Stimulated activated CD8-positive, alpha-beta memory T cell treated with anti-CD3 and anti-CD28 coated beads, Interleukin-2, amount 100 ng/mL, for 48 hours (primary cell): ENCODE measurements at places on chromosomes 1 and 21.

GRCh38 chr1:244598611-244599010, 54.3 kb upstream of the DESI2 start:
- DNase-seq: no peak

GRCh38 chr21:36487641-36488307, 7.9 kb upstream of the CLDN14 start:
- no peak for DNase-seq

DNA sequence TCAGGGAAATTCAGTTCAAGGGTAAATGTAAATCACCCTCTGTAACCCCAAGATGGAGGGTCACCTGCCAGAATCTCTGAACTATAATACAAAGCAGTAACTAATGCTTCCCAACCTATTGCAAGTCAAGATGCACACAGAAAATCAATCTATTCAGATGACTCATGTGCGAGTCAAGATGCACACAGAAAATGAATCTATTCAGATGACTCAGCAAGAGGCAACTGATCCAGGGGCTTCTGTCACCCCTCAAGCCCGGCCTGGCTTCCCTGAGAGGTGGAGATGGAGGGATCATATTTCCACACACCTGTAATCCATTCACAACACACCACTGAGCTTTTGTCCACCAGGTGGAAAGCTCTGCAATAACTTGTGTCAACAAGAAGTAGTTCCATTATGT, 17.4 kb upstream of the HIVEP3 start:
- no peak for DNase-seq

GRCh38 chr1:224172229-224172628, 10.8 kb upstream of the DEGS1 start:
- DNase-seq: no peak

GRCh38 chr1:27405074-27405473, 12.7 kb downstream of the GPR3 start:
- no peak for DNase-seq

DNA sequence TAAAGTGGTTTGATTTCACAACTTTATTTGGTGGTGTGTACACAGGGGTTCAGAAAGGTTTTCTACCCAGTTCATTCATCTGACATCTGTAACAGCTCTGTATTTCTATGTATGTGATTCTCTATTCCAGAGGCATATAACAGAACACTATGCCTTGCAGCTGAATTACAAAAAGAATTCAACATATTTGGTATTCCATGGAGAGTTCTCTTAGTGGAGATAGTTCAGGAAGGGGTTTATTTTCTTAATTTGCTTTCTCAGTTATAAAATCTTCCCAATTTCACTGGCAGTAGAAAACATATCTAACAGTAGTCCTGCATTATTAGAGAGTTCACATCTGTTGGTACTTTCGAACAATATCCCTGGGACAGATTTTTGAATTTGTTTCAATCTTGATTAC, 207.9 kb upstream of the LYPLAL1 start:
- no peak for DNase-seq

GRCh38 chr21:36396971-36397370, 11.8 kb downstream of the CHAF1B start:
- no peak for DNase-seq

DNA sequence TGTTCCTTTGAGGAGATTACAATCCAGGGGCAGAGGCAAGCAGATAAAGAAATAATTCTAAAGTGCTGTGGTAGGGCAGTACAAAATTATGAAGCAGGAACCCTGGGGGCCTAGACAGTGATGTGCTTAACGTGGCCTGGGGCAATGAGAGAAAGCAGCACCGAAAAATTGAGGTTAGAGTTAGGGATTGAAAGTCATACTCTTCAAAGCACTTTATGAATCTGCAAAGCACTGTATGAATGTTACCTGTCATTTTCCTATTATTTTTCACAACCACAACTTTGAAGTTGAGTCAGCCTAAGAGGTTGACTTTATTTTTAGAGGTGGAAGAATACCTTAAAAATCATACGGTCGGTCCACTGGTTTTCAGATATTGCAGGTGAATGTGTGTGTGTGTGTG, 183.4 kb upstream of the NFIA start:
- DNase-seq: peak; percentile 3

DNA sequence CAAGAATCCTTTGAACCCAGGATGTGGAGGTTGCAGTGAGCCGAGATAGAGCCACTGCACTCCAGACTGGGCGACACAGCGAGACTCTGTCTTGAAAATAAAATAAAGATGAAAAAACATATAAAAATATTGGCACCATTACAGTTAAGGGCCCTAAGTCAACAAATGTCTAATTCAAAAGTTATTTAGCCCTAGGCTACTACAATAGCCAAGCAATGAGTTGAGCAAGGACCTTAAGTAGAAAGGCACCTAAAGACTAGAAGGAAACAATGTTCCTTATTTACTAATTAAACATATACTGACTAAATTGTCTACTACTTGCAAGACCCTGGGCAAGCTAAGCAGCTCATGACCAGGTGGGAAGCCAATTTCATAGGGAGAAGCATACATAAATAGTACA, 4.1 kb downstream of the PIK3R3 start:
- DNase-seq: no peak

DNA sequence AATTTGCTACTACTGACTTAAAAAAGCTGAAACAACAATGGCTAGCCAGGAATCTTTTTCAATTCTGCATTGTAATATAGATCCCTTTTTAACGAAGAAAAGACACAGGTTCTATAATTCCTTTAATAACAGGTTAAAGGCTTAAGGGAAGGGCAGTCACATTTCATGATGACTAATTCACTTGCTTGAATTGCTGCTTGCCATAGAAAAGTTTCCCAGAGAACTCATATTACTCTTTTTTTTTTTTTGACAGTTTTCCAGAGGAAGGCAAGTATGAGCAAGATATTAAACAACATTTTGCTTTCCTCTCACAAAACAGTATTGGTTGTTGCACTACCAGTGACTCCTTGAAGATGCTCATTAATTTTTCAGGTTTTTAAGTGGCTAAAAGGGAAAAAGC, 60.9 kb downstream of the IL23R start:
- DNase-seq: no peak

DNA sequence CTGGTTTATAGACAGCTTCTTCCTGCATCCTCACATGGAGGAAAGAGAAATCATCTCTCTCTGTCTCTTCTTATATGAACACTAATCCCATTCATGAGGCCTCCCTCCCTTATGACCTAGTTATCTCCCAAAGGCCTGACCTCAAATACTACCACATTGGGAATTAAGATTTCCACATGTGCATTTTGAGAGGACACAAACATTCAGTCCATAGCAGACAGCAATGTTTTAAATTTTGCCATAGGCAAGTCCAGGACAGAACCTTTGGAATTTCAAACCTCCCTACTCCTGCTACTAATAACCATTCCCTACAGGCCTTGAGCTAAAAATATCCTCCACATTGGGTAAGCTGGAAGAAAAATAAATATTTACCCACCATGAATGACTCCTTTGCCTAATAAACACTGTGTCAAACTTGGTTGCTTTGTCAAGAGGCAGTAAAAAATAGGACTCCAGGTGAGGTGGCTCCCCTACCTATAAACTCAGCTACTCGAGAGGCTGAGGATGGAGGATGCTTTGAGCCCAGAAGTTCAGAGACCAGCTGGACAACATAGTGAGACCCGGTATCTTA, 113.7 kb downstream of the ZNF281 start:
- no peak for DNase-seq

DNA sequence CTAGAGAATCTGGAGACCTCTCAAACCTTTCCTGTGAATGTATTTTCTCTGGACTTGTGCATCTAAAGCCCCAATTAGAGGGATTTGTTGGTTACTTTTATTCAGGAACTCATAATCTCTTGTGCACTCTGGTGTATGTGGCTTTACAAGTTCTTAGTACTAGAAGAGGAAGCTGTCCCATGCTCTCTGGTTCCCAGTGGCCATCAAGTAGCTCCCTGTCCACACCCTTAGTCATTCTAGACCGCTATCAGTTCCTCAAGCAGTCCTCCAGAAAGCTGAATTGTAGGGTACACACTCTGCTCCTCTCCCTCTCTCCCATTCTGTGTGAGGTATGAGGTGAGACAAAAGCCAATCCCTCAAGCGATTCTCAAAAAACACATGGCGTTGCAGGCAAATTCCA, 470.3 kb downstream of the PTPRC start:
- DNase-seq: no peak

DNA sequence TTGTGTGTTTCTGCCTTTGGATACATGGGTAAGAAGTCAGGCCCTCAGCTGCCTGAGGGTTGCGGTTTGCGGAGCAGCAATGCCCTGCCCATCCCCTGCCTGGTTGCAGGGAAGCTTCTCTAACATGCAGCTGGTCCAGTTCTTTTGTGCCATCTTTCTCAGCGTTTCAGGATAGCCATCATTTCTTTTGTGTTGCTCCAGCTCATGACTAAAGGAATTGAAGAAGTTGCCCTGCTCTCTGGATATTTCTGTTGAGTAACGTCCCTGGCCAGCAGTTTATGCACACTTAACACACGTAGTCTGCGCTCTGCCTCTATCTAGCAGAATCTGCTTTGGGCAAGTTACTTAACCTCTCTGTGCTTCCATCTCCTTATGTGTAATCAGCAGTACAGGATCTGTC, 62.1 kb downstream of the DOP1B start:
- no peak for DNase-seq

GRCh38 chr1:191669629-191670028, 488.6 kb upstream of the RGS18 start:
- DNase-seq: no peak

DNA sequence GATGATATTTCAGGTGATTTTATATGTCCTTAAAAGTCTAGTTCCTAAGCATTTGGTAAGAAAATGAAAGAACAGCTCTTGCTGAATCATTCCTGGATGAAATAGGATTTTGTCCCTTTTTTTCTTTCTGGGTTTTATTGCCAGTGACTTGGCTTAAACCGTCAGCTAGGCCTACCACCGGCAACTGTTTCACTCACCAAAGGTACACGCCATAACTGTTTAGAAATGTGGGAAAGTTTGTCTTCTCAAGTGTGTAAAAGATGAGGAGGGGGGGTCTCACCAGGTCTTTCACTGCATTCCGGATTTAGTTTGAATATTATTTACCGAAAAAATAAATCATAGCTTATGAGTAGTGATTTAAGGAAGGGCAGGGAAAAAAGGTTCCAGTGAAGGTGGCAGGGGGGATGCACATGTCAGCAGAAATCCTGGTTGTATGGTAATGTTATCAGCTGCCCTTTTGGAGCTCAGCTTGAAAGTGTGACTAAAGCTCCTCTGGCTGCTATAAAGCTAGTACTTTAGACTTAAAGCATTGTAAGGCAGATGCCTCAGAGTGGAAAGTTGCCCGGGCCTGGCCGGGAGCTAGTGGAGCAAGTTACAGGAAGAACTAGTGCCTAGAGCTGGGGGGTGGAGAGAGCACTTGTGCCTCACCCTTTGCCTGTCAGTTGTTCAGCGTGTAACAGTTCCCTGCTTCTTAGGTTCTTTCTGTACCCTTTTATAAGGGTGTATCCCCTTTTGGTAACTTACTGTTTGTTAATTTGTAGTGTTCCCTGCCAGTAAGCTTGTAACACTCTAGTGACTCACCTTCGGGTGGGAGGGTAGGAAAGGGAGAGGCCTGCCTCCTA, 3.1 kb downstream of the ATP1A1 start:
- DNase-seq: peak; percentile 21

DNA sequence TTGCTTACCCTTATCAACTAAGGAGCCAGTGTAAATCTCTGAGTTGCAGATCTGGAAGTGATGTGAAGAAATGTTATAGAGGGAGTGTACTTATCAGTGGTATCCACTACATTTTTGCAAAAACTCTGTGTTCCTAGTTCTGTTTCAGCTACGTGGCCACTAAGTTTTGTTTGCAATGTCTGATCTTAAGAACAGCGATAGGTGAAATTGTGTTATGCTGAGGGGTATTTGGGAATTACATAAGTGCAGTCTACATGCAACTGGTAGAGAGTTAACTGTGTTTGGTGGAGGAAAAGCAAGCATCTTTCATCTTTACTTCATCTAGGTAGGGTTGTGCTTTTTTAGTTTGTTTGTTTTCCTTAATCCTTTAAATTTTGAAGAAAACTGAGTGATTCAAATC, 198.8 kb upstream of the SGIP1 start:
- no peak for DNase-seq

DNA sequence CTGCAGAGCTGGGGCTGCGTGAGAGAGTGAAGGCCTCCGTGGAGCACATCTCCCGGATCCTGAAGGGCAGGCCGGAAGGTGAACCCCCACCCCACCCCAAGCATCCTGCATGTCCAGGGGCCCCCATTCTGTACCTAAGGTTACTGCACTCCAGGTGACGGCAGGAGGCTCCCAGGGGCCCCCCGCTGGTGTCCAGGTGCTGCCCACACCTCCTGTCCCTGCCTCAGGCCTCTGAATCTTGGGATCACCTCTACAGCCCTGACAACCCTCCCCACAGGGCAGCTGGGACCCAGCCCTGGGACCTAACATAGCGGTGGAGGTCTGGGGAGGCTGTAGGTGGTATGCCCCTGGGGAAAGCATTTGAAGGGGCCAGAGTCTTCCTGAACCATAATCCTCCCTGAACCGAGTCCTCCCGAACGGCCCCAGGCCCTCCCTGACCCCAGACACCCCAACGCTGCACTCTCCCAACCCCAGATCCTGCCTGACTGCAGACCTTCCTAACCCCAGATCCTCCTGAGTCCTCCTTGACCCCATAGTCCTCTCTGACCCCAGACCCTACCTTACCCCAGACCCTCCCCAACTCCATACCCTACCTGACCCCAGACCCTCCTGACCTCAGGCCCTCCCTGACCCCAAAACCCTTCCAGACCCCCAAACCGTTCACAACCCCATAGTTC, 33.5 kb downstream of the TRIM11 start:
- DNase-seq: no peak

DNA sequence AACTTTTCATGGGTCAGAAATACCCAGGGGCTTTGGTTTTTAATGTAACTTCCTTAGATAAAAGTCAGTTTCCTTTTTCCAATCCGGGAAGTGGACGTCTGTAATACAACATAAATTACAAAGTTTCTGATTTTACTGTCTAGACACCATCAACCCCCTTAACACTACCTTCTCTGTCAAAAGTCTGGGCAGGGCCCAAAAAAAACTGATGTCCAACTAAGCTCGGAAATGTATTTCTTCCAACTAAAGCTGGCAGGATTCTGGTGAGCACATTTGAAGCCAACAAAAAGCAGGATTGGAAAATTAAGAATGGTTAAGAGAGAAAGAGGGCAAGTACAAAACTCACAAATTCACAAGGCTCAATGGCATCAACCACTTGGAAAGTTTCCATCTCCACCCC, 24.3 kb downstream of the DDAH1 start:
- DNase-seq: no peak

DNA sequence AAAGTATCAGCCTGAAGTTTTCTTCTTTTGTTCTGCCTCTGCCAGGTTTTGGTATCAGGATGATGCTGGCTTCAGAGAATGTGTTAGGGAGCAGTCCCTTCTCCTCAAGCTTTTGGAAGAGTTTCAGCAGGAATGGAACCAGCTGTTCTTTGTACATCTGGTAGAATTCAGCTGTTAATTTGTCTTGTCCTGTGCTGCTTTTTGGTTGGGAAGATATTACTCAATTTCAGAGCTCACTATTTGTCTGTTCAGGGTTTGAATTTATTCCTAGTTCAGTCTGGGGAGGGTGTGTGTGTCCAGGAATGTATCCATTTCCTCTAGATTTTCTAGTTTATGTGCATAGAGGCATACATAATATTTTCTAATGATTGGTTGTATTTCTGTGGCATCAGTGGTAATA, 12.8 kb downstream of the ZNF678 start:
- no peak for DNase-seq

- no peak for DNase-seq
Observed at GRCh38 chr1:203691447-203691846, 64.8 kb downstream of the ATP2B4 start.
